BJ (cell line): ENCODE measurements at places on chromosomes 7 and 10. TPM values are rescaled to one million over a fixed set of nuclear protein-coding genes. Genes with fewer than 3 reads are reported as not detected.

DNA sequence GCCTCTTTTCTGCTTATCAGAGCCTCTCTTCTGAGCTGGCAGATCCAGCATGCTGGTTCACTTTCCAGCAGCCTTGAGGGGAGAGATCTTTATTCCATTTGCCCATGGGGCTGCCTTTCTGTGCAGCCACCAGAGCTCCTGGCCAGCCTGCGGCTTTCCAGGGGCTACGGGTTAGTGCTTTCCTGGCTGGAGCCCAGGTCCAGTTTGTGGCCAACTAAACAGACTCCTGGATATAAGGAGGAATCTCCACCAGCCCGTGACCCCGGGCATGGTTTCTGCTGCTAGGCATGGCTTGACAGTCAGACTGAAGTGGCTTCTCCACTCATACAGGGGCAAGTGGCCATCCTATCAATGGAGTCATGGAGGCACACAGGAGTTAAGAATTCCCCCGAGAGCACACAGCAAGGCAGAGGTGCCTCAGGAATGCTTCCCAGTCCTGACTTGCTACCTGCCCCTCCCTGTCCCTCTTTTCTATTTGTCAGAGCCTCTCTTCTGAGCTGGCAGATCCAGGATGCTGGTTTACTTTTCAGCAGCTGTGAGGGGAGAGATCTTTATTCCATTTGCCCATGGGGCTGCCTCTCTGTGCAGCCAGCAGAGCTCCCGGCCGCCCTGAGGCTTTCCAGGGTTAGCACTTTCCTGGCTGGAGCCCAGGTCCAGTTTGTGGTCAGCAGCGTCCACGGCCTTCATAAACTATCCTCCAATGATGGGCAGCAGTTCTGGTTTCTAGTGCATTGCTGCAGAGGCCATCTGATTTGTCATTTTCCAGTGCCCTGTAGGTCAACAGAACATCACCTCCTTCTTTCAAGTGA is 35.9 kb downstream of the TSPAN15 start:
- DNase-seq = no peak

DNA sequence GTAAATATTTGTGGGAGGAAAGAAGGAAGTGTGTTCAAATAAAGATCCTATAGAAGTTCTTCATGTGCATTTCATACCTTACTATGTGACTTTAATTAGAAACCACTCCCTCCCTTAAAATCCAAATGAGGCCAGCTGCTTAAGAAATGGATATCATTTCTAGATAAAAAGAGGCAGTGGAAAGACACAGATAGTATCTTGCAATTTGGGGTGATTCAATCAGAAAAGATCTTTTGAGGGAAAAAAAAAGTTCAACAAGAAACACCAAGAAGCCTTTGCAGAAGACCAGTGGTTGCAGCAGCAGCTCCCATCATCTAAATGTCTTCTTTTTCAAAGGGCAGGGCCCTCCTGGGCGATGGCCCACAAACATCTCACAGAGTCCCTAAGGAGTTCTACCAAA is 200.1 kb downstream of the LRRN3 start:
- DNase-seq = no peak

DNA sequence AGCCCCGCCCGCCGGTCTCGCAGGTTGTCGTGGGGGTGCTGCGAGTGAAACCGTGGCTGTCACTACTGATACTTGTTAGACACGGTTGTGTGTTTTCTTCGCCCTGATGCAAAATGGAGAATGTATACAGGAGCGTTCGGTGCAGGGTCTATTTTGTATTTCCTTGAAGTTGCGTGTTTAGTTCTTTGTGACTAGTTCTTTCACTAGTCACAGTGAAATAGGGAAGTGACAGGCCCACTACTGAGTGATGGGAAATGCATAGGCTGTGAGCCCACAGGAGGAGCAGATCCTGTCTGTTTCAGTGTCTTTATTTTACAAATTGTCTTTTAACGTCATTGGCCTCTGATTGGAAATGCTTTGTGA is 675 bp downstream of the ABRAXAS2 start:
- DNase-seq = no peak

Gene MPLKIP
- 13.1 and 22.5 TPM in 2 replicates for polyA plus RNA-seq

Gene SGCE
- polyA plus RNA-seq = 64.0 and 110 TPM in 2 replicates

Gene SPDYE2
- polyA plus RNA-seq = not detected in 2 replicates

- no peak for DNase-seq
These were observed 12.9 kb upstream of the INPP5A start for GRCh38 chr10:132524443-132525285.

DNA sequence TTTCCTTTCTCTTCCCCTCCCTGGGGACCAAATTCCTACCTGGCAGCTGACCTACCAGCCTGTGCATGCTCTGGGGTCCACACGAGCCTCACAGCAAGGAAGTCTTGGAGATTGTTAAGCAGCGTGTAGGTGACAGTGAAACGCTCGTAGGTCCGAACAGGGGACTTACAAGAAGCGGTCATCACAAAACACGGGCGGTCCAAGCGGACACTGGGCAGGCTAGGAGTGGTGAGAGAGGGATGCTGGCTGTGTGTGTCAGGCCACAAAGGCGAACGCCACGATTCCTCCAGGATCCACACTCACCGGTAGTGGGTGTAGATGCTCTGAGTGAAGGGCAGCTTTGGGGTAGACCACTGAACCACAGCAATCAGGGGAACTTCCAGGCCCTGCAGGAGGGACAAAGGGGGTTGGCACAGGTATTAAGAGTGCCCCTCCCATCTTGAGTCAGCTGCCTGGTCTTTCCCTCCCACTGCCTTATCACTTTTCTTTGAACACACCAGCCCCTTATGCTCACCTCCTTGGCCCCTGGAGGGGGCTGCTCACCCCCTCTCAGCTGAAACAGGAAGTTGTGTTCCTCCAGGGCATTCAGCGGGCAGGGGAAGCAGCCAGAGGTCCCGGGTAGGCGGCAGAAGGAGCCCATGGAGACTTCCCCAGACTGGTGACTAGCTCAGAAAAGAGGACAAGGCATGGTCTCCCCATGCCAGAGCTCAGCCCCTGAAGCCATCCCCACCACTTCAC is 2.0 kb downstream of the TRAPPC14 start:
- no peak for DNase-seq

DNA sequence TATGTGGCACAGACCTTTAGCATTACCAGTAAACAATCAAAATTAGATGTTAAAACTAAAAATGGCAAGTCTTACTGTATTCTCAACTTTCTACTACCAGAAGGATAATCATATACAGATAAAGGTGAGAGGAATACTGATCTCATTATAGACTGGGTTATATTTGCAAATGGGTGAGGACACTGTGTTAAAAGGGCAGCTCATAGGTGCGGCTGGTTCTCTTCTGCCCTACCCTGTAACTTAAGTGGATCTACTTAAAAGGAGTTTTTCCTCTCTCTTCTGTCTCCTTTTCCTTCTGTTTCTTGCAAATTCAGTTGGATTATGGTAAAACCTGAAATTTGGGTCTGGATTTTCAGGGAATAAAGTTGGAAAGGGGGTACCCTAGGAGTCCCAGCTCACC is 33.0 kb downstream of the WASL start:
- DNase-seq = no peak
